AG08396 (cell line): ENCODE measurements at places on chromosomes 5 and 9.

DNA sequence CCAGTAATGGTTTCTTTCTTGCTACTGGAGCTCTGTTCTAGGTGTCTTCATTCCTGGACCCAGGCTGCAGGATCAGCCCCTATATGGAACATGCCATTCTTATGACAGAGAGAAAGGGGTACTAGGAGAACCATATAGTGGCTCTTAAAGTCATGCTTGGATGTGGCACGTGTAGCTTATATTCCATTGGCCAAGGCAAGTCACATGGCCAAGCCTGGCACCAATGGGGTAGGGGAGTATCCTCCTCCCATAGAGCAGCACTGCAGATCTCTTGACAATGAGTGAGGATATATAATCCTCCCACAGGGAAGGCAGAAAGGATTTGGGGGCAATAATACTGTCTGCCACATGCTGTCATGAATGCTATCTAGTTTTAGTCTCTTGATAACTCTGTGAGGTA, 193.3 kb downstream of the PALM2AKAP2 start:
- DNase-seq, result no peak

DNA sequence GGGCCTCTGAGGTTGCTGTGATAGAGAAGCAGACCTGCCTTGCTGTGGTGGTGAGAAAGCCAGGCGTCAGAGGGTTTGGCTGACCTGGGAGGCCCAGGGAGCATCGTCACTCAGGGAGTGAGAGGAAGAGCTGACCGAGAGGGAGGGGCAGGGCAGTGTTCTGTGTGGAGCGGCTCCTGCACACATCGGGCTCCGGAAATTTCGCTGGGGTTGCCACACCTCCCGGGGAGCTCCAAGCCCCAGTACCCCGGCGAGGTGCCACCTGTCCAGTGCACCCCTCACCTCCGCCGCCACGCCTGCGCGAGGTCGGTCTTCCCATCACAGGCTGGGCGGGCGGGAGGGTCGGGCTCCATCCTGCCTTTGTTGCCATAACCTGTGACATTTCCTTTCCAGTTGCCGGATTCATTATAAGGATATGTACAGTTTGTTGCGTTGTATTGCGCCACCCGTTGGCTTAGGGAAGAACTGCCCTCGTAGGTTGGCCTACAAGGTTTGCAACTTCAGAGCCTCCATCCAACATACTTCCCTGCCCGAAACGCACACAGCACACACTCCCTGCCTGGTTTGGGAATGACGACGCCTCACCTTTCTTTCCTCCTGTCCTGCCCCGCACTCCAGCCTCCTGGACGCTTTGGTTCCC, 223.2 kb downstream of the CACNA1B start:
- no peak for DNase-seq

- no peak for DNase-seq
Observed at GRCh38 chr9:76716085-76716672, 48.1 kb upstream of the PCA3 start.

DNA sequence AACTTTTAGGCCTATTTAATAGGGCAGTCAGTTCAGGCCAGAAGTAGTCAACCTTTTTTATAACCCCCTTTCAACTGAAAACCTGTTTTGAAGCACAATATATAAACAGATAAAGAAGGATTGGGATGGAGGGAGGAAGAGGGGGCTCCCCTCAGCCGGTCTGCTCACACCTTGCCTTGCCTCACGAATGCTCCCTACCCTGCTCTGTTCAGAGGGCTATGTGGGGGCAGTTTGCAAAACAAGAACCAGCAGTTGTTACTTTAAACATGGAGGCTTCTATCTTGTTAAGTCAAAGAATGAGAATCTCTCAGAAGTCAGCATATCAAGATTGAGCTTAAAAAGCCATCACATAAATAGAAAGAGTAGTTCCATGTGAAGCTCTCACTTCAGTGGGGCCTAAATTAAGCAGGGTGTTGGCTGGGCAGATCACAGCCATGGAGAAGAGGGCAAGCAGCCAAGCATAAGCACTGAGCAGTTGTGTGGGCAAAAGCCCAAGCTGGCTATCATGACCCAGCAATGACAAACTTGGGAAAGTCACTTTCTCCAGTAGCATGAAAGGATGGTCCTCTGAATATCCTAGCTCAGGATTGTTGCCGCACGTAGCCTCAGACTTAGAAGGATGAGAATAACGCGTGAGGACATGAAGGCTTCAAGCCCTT, 70.6 kb downstream of the ALDH1A1 start:
- DNase-seq, result no peak

DNA sequence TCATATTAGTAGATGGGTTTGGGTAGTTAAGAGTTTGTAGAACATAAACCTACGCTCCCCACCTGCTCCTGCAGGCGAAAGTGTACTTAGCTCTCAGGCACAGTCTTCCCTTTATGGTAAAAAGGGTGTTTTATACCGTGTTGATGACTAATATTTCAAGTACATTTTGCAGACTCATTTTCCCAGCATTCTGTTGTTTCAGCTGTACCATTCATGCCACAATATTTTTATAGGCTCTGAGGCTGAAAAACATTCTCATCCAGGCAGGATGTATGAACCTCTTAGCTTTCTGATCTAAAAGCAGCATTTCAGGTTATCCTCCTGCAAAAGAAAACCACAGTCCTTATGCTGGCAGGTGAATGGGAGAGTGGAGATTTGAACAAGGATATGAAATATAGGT, 231.4 kb downstream of the NR2F1-AS1 start:
- no peak for DNase-seq

DNA sequence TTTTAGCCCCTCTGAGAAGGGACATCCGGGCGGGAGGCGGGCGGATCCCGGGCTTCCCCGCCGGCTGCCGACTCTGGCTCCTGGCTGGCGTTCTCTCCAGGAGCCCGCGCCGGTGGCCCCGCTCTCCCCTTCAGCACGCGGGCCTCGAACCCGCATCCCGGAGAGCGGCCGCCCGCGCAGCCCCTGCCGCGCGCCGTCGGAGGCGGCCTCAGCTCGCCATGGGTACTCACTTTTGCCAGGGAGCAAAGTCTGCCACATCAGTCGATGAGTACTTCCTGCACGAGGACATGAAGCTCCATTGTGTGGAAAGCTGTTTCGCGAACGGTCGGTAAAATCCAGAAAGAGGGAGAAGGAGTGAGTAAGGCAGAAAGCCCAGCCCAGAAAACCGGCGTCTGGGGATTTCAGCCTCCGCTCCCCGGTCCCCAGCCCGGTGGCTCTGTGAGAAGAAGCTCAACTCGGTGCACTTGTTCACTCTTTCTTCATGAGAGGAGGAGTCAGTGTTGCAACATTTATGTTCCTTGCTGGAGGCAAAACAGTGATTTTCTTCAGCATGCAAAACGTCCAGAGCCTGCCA, at the start of gene PRLR:
Gene PRLR, minus strand, starts transcription at position 450 of the 574 bp plus-strand sequence. CDS start 140,867 bp downstream, outside the sequence.
- DNase-seq, result peak; percentile 33

DNA sequence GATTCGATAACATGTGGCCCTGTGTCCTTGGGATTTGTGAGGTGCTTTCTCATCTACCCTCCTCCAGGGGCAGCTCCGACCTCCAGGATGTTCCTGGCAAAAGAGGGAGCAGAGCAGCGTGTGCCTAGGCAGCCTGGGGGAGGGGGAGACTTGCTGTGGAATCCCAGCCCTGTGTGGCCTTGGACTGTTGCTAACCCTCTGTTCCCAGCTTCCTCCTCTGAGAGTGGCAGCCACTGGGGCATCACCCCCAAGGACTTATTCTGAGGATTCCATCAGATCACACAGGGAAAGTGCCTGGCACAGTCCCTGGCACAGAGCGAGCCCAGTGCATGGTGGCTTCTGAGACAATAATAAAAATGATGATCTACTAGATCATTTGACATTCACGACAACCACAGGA, 265.1 kb upstream of the MVB12B start:
- DNase-seq, result no peak

- DNase-seq, result no peak
Observed at GRCh38 chr5:113226116-113226736, 208.6 kb downstream of the TSSK1B start.

DNA sequence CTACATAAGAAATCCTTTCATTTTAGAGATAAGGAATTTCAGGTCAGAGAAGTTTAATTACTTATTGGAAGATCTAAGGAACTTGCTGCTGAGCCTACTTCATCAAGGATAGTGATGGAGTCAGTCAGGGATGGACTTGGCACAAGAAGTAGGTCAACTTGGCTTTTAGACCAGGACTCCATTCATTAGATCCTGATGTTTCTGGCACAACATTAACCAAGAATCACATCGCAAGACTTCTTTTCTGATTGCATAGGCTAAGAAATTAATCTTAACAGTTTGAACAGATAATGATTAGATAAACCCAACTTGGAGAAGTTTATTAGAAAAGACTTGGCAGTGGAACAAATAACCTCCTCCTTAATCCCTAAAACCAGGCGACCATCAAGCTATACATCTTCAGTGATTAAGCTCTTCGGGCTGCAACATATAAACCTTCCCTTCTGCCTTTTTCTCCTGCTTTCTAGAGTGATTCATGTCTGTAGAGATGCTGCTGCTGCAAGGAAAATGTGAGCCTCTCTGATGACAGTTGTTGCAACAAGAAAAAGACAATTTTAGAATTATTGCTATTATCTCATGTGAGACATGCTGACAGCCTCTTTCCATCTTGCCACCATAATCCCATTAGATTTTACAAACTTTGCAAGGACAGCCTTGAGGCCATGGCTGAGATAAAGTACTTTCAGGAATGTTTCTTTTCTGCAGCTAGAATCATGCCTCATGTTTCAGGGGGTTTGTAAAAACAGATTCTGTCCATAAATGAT, 207.9 kb upstream of the SLC27A6 start:
- no peak for DNase-seq

GRCh38 chr9:33048054-33048465, 23.0 kb downstream of the DNAJA1 start:
- DNase-seq, result no peak

- DNase-seq, result no peak
Observed at GRCh38 chr5:37915097-37915736, 75.4 kb upstream of the GDNF start.

DNA sequence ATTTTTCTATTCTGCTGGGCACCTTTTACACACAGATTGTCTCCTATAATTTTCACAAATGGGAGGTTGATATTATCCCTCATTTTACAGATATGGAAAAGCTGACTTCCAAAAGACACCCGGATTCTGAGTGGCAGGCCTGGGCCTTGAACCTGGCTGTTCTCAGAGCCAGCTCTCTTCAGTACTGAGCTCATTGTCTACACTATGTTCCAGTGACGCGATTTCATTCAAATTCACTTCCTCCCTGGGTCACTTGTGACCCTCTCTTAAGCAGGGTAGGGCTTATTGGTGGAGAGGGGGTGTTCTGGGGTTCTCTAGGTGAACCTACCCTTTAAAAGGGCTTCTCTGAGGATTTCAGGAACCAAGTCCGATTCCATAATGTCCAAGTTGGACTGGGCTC, 70.2 kb downstream of the ANKRD33B start:
- no peak for DNase-seq

DNA sequence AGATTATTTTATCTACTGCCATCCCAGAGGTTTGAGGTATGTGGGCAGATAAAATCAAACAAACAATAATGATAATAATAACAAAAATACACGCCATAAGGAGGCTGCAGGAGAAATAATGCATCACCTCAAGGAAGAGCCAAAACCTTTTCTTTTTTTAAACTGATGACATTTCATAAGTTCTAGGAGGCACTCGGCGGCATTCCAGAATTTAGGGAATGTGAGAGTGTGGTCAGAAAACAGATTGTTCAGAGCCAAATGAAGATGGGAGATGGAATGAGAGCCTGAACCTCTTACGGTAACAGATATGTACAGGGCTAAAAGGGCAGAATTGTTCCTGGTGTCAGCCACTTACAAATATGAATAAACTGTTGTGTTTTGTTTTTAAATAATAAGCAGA, 615.0 kb upstream of the CHD1 start:
- no peak for DNase-seq

DNA sequence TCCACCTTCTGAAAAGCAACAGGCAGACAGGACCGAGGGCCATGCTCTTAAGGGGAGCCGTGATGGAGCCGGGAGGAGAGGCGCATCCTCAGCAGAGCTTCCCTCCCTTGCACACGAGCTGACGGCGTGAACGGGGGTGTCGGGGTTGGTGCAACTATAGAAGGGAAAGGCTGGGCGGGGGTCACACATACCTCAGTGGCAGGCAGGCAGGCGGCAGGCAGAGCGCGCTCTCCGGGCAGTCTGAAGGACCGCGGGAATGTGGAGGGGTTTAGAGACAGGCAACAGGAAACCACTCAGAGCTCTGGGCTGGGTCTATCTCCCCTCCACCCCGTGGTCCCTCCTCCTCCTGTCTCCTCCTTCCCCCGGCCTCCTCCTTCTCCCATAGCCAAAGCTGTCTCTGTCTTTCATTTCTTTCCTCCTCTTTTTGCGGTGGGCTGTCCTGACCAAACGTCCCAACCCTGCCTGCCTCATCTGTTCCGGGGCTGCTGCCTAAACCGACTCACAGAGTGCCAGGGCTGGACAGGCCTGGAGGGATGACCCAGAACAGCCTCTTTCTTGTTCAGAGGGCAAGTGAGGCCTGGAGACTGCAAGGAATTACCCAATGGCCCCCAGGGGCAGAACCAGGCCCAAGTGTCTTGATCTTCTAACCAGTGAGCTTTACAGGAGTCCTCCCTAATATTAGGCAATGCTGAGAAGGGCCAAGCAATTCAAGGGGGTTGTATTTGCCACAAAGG, at the start of gene SPARC:
Gene SPARC, minus strand, starts transcription at position 242 of the 734 bp plus-strand sequence. CDS start 10,727 bp downstream, outside the sequence.
- peak; percentile 78 for DNase-seq

DNA sequence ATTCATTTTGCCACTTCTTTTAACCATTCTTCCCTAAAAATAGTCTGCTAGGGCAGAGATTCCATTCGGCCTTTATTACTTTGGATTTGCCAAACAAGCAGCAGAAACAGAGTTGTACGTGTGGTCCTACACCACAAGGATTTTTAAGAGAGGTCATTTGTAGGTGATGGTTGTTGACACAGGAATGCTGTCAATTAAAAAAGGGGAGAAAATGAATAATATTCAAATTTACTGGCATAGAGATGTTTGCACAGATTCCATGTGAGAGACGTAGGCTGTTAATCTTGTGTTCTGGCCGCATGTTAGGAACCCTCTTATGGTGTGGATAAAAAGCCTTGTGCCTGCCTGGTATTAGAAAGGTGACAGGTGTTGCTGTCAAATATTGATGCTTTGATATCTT, 34.9 kb downstream of the TRIO start:
- no peak for DNase-seq

DNA sequence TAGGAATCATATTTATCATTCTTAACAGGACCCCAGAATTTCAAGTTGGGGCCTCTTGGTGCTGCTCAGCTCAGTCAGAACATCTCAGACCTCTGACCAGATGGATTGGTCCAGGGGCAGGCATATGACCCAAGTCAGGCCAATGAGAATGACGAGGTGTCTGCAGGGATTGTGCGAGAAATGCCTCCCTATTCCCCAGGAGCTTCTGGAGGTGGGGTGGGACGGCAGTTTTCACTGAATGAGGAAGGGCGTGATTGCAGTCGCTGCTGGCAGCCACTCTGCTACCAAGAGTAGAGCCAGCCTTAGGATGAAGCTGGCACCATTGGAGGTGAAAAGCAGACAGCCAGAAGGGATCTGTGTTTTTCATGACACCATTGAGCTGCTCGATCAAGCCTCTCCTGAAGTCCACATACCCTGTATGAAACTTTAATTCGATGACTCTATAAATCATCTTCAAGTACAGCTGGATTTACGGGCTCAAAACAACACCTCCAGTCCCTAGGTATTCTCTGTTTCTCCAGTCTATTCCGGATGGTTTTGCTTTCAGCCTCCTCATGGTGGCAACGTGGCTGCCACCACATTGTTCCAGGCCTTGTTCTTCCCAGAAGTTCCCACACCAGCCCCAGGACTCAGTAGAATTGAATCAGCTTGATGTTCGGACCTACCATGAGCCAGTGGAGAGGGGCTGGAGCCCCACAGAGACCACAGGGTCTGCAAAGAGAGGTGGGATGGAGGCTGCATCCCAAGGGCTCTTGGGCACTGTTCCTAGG, 70.2 kb upstream of the ADAMTS2 start:
- no peak for DNase-seq

- peak; percentile 52 for DNase-seq
Observed at GRCh38 chr5:149667084-149667828, 62.9 kb upstream of the PPARGC1B start.
